ENCODE measurements at places on chromosomes 5 and 9.

GRCh38 chr5:69032009-69032408, 61.8 kb upstream of the SLC30A5 start:
- DNase-seq, result no peak

GRCh38 chr9:88462191-88462590, 72.8 kb upstream of the NXNL2 start:
- no peak for DNase-seq

DNA sequence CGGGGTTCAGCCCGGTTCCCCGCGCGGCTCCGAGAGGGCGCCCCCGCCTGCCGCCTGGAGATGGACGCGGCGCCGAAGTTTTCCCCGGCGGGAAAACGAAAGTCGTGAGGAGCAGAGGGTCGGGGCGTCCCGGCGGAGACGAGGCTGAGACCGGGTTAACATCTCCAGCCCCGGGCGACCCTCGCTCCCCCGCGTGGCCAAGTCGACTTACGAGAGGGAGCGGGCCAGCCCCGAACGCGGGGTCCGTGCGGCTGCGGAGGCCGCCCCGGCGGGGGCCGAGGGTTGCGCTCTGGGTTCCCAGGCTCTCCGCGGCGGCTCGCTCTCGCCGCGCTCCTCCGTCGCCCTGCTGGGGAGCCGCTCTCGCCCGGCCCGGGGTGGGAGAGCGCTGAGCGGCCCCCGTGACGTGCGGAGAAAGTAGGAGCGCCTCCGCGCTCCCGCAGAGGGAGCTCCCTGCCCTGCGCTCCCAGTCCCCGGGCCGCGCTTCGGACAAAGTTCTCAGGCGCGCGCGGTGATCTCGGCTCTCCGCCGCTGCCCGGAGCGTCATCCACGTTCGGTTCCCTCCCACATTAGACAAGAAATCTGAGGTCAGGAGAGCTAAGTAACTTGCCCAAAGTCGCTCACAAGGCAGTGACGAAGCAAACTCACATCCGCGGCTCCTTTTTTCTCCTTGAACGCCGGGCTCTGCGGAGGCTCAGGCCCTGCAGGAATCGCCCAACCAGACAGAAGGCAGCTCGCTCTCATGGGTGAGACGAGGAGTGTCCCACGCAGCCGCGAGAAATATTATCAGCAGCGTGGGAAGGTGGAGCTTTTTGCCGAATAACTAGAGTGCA, 1.2 kb upstream of the GCNT4 start:
- DNase-seq, result peak; percentile 73

- no peak for DNase-seq
These were observed 24.2 kb downstream of the OCLN start for GRCh38 chr5:69516769-69517168.

DNA sequence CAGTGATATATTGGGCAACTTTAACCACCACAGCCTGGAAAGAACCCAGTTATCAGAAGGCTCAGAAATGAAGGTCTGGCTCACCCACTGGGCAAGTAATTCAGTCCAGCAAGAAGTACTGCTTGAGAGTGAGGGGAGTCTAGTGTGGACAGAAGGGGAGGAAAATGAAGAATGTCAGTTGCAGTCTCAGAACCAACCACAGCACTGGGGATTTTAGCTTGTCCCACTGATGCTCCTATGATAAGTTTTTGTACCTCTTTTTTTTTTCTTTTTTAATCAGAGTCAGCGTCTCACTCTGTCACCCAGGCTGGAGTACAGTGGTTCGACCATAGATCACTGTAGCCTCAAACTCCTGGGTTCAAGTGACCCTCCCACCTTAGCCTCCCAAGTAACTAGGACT, 9.4 kb upstream of the CD72 start:
- no peak for DNase-seq

DNA sequence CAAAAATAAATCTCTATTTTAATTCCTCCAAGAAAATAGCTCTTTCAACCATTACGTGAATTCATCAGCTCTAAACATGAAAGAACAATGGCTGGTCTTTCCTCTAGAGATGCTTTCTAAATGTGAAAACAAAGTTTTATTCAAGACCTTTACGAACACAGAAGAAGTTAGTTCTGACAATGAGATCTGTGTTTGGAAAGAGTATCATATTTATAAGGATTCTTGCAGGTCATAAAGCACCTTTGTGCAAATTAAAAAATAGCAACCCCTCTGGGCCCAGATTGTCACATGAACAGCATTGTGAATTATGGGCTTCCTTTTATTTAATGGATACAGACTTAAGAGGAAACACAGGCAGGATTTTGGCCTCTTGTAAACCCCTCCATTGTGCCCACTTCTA, 17.7 kb upstream of the FTMT start:
- DNase-seq, result no peak

- no peak for DNase-seq
These were observed 77.7 kb downstream of the ZNF354C start for GRCh38 chr5:179137643-179138567.

GRCh38 chr9:134010310-134011173, 14.7 kb upstream of the BRD3OS start:
- DNase-seq, result no peak

DNA sequence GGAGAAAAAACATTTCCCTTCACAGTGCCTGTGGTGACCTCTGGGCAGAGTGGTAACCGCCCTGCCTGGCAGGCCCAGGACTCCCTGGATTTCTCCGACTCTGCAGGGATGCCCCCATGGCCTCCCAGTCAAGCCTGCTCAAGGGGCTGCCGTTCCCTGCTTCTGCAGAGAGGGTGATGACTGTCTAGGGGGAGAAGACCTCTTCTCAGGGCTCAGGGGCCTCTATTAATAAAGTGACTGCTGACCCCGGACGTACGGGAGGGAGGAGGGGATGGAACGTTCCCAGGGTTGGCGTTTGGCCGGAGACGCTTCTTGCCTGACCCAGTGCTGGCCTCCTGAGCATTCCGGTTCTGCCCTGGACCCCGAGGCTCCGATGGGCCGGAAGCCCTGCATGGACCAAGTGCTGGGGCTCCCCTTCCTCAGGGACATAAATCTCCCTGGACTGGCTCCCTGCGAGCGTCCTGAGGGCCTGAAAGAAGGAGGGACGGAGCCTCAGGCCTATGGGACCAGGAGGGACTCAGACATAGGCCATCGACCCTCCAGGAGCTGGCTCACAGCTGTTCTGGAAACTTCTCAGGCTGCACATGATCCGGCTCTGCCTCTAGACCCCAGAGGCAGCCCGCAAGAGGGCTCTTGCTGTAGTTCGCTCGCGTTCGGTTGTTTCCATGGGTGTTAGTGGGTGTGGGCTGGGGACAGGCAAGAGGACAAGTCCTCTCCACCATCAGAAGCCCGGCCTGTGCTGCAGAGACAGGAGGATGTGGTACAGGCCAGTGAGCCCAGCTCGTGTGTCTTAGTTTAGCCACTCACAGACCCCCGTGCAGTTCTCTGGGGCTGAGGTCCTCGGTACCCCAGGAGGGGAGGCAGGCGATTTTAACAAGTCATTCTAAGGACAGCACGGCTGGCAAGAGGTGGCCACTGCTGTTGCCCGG, 8.1 kb upstream of the RNU6ATAC start:
- no peak for DNase-seq

GRCh38 chr9:97575673-97576200, 57.4 kb downstream of the TSTD2 start:
- no peak for DNase-seq

DNA sequence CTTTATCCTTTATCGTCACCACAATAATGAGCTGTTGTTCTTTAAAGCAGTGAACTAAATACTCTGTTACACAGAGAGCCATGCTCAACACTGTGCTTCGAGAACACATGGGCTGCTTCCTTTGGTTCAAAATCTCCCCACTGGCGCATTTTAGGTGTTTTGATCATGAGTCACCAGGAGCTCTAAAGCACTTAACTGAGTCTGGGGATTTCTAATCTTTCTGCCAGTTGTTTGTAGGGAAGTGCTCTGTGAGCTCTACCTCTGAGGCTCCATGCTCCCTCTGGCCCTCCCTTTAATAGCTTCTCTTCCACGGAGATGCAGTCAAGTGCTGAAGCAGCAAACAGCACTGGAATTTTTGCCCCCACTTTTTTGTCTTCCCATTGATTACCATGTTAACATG, 17.0 kb downstream of the ERAP2 start:
- DNase-seq, result no peak

DNA sequence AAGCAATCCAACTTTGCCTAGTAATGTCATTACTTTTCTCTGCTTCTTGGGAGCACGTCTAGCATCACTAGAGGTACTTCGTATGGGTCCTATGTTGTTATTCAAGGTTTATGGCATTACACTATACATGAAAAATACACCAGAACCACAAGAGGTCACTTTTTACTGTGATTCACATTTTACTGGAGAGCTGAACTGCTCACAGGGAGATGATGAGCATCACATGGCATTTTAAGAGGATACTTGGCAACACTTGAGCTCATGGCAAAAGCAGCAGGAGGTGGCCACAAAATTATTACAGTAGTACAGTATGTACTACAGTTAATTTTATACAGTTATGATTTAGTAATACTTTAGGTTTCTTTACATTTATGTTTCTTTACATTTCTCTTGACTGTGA, 223.4 kb downstream of the PARP8 start:
- no peak for DNase-seq

GRCh38 chr9:83675466-83675865, 32.3 kb downstream of the UBQLN1 start:
- no peak for DNase-seq

DNA sequence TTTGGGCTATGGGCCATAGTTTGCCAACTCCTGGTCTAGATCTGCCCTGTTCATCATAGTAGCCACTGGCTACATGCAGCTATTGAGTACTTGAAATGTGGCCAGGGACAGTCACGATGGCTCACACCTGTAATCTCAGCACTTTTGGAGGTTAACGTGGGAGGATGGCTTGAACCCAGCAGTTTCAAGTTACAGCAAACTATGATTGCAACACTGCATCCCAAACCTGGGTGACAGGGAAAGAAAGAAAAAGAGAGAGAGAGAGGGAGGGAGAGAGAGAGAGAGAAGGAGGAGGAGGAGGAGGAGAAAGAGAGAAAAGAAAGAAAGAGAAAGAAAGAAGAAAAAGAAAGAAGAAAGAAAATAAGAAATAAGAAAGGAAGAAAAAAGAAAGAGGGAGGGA, 5.1 kb upstream of the GMCL2 start:
- no peak for DNase-seq

DNA sequence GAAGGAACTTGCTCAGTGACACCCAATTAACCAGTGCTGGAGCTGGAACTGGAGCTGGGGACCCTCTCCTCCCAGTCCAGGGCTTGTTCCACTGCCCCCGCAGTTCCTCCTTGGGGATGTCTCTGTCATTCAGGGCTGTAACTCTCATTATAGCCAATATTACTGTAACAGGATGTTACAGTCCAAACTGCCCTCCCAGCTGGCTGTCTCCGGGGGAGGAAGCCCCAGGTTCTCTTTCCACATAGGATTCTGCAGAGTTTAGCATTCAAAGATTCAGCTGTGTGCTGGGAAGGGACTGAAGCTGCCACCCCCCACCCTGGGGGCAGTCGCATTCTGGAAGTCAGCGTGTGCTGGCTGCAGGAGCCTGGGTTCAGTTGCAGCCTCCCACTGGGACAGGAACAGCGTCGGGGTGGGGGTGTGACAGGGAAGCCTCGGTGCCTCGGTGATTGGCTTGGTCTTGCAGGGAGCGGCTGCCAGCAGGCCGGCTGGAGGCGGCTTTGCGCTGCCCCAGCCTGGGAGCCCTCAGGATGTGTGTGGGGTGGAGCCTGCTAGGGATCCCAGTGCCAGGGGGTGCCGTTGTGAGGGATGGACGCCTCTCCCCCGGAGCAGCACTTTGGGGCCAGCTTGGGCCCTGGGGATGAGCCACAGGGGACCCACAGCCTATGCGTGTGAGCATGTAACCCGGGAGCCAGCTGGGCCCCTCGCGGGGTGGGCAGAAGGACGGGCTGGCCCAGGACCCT, 101.1 kb downstream of the RGS3 start:
- no peak for DNase-seq

GRCh38 chr5:4627131-4627530, 513.0 kb upstream of the ADAMTS16 start:
- no peak for DNase-seq

DNA sequence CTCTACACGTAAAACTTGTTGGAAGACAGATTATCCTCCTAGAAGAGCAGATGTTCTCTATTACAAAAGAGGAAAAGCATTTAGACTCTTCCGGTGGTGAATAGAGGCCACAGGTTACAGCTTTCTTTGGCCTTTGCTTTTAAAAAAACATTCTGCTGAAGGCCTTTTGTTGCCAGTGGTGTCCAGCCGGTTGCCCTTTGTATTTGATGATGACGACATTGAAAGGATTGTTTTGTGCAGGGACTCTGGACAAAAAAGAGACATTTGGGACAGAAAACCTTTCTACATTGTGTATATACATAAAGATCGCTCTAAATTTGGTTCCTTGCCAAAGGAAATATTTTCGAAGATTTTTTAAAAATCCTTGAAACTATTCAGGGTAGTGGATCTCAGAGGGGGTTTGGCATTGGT, 180.3 kb downstream of the C9orf152 start:
- no peak for DNase-seq

- no peak for DNase-seq
These were observed 26.3 kb upstream of the GABRP start for GRCh38 chr5:170757182-170757601.

GRCh38 chr5:43115968-43116367, 4.7 kb upstream of the ZNF131 start:
- DNase-seq, result no peak

GRCh38 chr9:117521293-117521692, 106.4 kb upstream of the ASTN2 start:
- DNase-seq, result no peak

- DNase-seq, result no peak
These were observed 615.7 kb downstream of the GABRG2 start for GRCh38 chr5:162683284-162683683.
